Frontal cortex (tissue), 4 donors: ENCODE measurements at places on chromosomes 1 and 21.

DNA sequence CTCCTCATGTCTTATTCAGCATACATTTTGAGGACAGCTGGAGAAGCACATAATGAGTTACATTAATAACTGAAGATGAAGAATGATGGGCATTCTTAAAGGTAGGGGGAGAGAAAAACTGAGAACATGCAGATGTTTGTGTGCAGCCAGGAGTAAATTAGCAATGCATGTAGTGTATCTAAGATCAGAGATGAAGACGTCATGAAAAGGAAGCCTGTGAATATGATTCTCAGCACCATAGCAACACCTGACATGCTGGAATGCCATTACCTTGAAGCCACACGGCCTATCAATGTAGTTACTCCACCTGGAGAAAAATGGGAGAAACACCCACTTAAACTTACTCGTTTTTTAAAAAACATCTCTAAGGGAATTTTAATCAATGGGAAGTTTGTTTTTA is 607.1 kb downstream of the PTPRC start:
- DNase-seq, result no peak

GRCh38 chr1:203656796-203657747 is 30.4 kb downstream of the ATP2B4 start:
- no peak for DNase-seq

DNA sequence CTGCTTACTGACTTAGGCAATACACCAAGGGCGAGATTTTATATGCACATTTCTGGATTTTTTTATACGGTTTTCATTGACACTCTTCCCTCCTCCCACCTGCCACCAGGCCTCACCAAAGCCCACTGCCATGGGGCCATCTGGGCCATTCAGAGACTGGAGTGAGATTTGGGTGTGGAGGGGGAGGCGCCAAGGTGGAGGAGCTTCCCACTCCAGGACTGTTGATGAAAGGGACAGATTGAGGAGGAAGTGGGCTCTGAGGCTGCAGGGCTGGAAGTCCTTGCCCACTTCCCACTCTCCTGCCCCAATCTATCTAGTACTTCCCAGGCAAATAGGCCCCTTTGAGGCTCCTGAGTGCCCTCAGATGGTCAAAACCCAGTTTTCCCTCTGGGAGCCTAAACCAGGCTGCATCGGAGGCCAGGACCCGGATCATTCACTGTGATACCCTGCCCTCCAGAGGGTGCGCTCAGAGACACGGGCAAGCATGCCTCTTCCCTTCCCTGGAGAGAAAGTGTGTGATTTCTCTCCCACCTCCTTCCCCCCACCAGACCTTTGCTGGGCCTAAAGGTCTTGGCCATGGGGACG is 57.9 kb downstream of the LACTBL1 start:
- DNase-seq, result no peak

- peak; percentile 35 for DNase-seq
Measured at GRCh38 chr1:28173151-28173979, 3.1 kb downstream of the PTAFR start.

DNA sequence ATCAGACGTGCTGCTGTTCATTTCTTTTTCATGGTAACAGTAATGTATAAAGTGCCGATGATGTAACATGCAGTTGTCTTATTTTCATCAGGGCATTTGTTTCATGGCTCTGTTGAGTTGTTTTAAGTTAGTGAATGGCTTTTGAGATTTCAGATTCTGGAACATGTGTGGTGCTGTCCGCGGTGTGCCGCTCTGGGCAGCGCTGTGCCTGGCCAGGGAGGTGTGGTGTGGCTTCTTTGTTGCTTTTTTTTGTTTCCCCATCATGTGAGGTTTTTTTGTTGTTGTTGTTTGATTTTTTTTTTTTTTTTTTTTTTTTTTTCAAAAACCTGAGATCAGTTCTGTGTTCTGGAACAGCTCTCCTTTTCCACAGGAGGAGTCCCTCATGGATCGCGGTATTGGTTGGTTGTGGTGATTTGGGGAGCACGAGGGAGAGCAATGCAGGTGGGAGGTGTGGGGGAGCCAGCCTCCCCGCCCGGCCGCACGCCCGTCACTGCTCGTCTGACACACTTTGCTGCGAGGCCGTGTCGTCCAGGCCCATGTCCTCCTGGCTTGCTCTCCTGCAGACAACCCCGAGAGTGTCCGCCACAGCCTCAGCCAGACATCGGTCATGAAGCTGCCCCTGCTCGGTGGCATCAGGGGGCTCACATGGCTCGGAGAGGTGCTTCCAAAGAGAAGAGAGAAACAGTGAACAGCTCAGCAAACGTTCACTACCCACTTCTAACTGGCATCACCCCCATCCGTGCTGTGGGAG is 33.6 kb downstream of the NTPCR start:
- DNase-seq, result no peak
